ENCODE measurements at places on chromosomes 7 and 10.

DNA sequence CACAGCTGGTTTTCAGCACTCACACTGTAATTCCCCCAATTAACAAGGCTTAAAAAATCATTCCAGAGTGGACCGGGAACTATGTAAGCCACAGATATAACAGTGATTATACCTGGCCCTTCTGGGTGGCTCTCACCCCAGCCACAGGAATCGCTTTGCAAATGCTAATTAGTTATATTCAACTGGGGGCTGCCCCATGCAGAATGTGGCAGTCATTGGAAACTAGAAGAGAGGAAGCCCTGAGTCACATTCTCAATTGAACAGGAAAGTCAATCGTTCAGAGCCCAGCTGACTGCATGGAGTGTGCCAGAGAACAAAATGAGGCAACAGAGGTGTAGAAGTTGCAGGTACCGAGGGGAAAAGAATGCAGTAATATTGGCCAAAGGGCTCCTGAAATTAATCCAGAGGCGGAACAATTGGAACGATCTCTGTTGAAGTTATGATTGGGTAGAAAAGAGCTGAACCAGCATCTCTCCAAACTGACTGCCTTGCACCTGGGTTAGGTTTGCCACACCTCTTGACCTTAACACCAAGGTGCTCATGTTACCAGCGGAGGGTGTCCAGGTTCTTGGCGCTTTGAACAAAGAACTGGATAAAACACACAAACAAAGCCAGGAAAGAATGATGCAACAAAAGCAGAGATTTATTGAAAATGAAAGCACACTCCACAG lies 909.7 kb upstream of the AUTS2 start:
- DNase-seq = no peak

DNA sequence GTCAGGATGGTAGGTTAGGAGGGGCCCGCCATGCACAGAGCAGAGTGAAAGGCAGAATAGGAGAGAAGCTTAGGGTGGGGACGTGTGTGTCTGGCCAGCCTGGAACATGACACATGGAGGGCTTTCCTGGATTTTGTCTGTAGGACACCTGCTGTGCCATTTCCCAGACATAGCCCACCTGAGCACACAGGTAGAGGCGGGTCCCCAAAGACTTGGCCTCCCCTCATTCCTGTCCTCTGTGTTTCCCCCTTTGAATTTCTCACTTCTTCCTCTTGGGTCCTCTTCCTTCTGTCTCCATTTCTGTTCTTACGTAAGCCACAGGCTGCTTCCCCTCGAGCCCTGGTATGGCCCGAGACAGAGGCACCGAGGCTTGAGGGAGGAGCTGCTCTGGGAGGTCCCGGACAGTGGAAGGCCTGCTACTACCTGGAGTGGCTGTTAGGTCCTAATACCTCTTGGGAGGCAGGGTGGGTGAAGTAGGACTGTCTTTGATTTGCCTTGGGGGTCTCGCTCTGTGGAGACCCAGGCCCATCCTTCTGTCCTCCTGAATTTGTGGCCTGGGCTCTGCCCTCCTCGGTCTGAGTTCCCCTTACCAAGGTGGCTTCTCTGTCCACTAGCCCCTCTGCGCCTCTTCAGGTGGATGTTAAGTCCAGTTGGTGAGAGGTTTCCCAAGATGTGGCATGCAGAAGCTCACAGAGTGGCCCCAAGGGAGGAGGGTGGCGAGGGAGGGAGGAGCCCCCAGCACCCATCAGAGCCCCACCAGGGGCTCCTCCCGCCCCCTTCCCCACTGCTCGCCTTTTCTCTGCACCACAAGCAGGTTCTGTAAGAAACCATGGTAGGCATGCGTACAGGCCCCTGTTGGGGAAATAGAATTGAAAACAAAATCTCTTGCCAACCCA lies 5.5 kb downstream of the ZNF775 start:
- no peak for DNase-seq

DNA sequence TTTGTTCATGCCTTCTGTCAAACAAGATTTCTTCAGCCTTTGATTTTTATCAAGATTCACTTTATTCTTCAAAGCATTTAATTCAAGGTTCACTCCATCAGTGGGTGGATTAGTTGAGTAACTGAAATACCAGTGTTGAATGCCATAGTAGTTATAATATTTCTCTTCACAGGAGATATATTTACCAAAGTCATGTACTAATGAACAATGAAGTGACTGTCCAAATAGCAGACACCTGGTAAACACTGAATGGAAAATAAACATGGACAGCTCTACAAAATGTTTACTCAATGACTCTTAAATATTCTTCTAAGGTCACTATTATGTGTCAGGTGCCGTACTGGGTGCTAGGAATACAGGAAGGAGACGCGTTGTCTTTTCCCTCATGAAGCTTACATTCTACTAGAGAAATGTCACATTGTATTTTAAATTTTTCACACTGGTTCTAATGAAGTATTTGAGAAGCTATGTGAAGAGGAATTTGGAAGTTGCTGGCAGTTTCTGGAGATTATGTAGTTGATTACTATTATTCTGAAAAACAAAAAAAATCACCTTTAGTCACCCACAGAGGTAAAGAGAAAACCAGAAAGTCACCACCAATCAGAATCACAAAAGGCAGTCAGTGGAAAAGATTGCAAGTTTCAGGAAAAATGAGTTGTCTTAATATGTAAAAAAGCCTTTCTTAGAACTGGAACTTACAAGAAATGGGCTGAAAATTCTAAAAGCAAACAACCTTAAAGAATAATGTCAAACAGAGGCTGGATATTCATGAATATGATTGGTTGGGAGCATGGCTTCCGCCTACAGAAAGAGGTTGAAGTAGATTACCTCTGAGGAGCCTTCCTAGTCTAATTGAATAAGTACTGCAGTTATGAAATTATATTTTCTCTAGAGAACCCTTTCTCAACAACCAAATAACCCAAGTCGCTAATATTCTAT lies 84.5 kb downstream of the RTKN2 start:
- no peak for DNase-seq

GRCh38 chr7:109094-109493 lies 83.3 kb upstream of the FAM20C start:
- DNase-seq = no peak

All from AG10803 (cell line).